ENCODE measurements at places on chromosomes 7 and 10. TPM values are rescaled to one million over a fixed set of nuclear protein-coding genes. Genes with fewer than 3 reads are reported as not detected.

TSPAN15 gene
- 0.44 TPM for total RNA-seq

TAS2R4 gene
- 1.7 TPM for total RNA-seq

GFRA1 gene
- total RNA-seq, result 0.15 TPM

NACAD gene
- total RNA-seq, result 5.0 TPM

ZP3 gene
- total RNA-seq, result 0.87 TPM

TAS2R5 gene
- 1.7 TPM for total RNA-seq

LHFPL3 gene
- total RNA-seq, result not detected
